ENCODE measurements at places on chromosomes 16 and 17.
A peak's percentile ranks its signal among the peaks of the same experiment; 100 is the strongest.

GRCh38 chr17:4998732-4999429, 1.1 kb downstream of the KIF1C start:
- no peak for DNase-seq

DNA sequence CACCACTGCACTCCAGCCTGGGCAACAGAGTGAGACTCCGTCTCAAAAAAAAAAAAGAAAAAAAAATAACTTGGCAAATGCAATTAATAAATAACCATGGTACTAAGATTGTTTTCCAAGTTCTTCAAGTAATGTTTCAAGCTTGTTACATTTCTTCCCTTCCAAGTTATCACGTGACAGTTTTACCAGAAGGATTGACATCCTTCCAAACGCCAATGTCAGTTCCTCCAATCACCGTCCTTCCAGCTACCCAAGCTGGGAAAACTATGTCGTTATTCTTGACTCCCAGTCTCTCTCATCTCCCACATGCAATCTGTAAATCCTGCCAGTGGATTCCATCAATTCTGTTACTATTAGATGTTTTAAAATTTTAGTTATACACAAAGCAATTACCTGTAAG, 3.9 kb upstream of the PHAF1 start:
- DNase-seq = no peak

- DNase-seq = peak; percentile 83
Observed at GRCh38 chr17:73801455-73802100, 157.3 kb upstream of the SDK2 start.

GRCh38 chr17:12537436-12537835, 128.3 kb upstream of the MYOCD start:
- DNase-seq = no peak

DNA sequence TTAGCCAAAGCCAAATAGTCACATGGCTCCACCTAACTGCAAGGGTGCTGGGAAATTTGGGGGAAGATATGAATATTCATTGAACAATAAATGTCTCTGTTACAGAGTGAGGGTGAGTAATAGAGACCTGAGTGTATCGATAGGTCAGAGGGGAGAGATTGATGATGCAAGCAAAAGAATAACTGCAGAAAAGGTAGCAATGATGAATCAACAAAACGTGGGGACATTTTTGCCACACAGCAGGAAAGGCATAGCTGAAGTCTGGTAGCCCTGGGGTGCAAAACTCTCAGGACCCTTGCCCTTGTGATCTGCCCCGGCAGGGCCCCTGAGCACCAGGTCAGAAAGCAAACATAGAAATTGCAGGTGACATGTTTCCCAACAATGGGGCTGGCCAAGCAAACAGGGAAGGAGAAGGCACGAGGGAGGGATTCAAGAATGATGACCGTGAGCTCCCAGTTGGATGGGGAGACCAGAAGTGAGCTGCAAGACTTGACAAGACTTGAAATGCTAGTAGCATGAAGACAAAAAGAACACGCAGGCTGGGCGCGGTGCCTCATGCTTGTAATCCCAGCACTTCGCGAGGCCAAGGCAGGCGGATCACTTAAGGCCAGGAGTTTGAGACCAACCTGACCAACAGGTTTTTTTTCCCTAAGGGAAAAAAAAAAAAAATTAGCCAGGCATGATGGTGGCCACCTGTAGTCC, 12.7 kb upstream of the HERPUD1 start:
- DNase-seq = no peak

All from NCI-H69 (cell line).